ENCODE measurements at places on chromosomes 2 and 18. TPM values are rescaled to one million over a fixed set of nuclear protein-coding genes. Genes with fewer than 3 reads are reported as not detected.

GBX2 gene
- not detected for total RNA-seq

MGAT4A gene
- 63.8 TPM for total RNA-seq

ONECUT2 gene
- 0.03 TPM for total RNA-seq

DCDC2C gene
- total RNA-seq: not detected

- DNase-seq: no peak
Observed at GRCh38 chr2:212547716-212548454, 9.3 kb upstream of the ERBB4 start.

GRCh38 chr2:162072181-162072702, 1.8 kb downstream of the DPP4 start:
- no peak for DNase-seq

GRCh38 chr2:65530547-65531320, 98.3 kb upstream of the SPRED2 start:
- no peak for DNase-seq

GRCh38 chr2:71846669-71847291, 300.9 kb downstream of the CYP26B1 start:
- no peak for DNase-seq

DNA sequence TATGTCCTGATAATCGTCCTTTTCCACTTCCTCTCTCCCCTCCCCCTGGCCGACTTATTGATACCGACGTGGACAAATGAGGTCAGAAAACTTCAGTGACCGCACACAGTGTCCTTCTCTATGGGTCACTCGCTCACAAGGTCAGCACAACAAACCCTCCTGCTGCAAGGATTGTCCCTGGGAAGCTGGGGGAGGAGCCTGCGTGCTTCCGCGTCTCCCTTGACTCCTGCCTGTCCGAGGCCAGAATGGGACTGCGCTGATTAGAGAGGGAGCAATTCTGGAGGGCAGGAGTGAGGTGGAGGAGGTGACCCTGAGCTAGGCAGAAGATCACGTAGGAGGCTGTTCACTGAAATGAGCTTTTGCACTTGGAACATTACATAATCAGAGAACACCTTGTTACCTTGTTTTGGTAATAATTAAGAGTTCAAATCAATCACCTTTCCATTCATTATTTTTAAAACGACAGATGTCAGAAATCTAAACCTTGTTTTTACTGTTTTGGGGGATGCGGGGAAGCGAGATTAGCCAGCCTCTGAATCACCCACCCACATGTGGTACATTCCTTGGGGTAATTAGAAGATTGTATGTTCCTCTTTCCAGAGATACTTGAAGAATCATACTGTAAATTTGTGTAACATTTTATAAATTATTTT, 70.6 kb downstream of the CTAGE1 start:
- DNase-seq: no peak

- no peak for DNase-seq
Observed at GRCh38 chr2:213189001-213189899, 37.8 kb upstream of the IKZF2 start.

- DNase-seq: no peak
Observed at GRCh38 chr2:101815739-101816391, 118.4 kb downstream of the MAP4K4 start.

GRCh38 chr2:8368463-8368862, 313.4 kb upstream of the ID2 start:
- no peak for DNase-seq

DNA sequence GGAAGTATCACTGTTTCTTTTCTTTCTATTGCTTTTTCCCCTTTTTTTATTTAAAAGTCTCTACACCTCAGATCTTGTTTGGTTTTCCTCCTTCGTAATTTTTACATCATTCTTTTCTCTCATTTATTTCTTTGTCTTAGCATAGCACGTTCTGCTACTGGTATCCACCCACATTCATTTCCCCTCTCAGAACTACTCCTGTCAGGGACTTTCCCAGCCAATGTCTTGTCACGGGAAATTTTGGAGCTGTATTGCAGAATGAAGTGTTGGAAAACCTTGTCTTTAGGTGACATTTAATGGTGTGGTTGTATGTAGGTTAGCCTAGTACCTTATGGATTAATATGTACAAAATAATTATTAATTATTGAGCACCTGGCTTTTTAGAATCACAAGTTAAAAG, 34.0 kb downstream of the TTLL4 start:
- no peak for DNase-seq

DNA sequence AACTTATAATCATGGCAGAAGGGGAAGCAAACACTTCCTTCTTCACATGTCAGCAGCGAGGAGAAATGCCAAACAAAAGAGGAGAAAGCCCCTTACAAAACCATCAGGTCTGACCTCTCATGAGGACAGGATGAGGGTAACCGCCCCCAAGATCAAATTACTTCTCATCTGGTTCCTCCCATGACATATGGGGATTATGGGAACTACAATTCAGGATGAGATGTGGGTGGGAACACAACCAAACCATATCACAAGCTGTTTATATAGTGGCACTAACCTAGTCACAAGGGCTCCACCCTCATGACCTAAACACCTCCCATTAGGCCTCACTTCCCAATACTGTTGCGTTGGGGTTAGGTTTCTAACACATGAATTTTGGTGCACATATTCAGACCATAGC, 110.0 kb downstream of the OSBPL6 start:
- DNase-seq: no peak

DNA sequence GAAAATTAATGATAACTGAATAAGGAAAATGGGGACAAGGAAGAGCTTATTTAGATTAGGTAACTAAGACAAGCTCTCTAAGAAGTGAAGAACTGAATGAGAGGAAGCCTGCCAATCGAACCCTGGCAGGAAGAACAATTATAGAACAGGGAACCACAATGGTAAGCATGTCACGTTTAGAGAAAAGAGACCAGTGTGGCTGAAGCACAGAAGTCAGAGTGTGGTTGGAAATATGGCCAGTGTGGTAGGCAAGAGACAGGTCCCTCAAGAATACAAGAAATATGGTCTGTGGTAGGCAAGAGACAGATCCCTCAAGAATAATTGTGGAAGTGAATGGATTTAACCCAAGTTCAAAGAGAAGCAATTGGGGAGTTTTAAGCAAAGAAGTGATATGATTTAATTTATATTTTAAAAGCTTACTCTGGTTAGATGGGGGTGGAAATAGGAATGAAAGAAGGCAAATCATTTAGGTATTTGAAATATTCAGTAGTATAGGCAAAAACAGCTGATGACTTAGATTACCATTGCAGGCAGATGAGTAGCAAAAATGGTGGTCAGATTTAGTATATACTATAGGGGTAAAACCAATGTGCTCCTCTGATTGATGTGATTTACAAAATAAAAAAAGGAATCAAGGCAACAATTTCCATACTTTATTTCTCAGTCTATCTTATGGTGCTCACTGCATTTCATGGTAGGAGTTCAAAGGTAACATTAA, 38.8 kb upstream of the ERMN start:
- no peak for DNase-seq

DNA sequence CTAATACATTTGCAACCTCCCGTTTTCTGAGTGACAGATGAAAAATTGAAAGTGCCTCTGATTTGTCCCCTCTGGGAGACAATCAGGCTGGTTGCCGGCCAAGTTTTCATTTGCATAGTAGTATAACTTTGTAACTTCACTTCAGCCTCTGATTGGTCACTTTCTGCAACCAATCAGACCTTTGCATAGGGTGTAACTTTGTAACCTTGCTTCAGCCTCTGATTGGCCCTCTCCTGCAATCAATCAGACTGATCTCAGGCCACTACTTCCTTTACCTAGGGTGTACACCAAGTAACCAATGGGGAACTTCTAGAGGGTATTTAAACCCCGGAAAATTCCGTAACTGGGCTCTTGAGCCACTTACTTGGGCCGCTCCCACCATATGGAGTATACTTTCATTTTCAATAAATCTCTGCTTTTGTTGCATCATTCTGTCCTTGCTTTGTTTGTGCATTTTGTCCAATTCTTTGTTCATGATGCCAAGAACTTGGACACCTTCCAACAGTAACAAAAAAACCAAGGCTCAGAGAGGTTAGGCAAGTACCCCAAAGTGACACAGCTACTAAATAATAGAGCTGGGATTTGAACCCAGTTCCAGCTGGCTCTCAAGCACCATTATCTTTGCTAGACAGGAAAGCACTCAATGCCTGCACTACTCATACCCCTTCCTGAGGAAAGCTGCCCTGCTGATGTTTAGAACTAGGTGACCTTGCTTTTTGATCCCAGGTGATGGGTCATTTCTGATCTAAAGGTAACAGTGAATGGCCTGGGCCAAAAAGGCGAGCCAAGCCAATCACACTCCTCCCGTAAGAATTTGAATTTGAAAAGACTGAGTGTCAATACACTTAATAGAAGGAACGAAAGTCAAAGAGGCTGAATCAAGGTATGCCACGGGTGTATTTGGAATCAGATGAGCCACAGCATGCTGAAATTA, 10.9 kb upstream of the MYOM1 start:
- no peak for DNase-seq

- no peak for DNase-seq
Observed at GRCh38 chr2:7861910-7862702, 819.8 kb upstream of the ID2 start.

DNA sequence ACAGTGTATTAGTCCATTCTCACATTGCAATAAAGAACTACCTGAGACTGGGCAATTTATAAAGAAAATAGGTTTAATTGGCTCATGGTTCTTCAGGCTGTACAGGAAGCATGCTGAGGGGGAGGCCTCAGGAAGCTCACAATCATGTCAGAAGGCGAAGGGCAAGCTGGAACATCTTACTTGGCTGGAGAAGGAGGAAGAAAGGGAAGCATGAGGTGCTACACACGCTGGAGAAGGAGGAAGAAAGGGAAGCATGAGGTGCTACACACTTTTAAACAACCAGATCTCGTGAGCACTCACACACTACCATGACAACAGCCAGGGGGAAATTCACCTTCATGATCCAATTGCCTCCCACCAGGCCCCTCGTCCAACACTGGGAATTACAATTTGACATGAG, 95.3 kb upstream of the FAM110C start:
- no peak for DNase-seq

DNA sequence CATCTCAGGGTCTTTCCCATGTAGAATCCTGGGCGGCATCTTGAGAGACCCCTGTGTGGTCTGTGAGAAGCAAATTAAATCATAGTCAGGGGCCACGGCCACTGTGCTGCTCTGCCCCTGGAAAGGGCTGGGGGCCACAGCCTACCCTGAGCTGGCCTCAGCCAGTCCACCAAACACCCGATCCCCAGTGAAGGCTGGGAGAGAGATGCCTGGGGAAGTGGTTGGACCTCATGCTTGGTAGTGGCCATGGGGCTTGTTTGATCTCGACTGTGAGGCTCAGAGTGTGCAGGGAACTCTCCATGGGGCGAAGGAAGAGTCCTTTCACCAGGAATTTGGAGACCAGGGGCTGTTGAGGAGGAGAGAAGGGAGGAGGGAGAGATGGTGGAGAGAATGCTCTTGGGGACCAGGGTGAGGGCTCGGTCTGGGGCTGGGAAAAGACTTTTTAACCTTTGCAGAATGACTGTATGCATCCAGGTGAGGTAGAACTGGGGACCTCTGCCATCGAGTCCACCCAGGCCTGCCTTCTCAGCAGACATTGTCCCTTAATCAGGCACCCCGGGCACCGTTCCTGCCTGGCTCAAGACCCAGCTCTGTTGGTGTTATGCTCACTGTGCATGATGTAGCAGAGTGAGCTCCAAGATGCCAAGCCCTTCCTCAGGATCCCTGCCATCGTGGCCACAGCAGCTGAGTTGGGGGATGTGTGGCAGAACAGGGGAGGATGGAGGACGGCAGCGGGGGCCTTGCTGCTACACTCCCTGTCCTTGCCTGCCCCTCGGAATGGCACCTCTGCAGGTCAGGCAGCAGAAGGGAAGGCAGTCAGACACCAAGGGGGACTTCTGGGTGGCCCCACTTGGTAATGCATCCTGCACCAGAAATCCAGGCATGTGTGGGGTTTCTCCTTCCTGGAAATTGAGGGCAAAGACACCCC, 249.9 kb downstream of the DYSF start:
- DNase-seq: no peak

DNA sequence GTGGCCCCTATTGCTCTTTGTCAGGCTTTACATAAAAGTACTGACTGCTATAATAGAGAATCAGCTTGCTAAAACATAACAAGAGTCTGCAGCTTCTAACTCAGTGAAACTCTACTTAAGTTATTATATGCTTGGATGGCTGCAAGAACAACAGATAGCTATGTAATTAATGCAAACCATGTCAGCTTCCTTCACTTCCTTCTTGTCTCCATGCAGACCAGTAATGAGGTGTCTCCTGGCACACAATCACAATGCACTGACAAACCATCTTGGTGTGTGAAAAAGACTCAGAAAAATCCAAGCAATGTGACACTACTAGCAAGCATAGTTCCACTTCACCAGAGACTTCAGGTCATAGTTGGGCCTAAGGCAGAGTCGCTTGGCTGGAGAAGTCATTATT, 2068.9 kb upstream of the PIK3C3 start:
- no peak for DNase-seq

DNA sequence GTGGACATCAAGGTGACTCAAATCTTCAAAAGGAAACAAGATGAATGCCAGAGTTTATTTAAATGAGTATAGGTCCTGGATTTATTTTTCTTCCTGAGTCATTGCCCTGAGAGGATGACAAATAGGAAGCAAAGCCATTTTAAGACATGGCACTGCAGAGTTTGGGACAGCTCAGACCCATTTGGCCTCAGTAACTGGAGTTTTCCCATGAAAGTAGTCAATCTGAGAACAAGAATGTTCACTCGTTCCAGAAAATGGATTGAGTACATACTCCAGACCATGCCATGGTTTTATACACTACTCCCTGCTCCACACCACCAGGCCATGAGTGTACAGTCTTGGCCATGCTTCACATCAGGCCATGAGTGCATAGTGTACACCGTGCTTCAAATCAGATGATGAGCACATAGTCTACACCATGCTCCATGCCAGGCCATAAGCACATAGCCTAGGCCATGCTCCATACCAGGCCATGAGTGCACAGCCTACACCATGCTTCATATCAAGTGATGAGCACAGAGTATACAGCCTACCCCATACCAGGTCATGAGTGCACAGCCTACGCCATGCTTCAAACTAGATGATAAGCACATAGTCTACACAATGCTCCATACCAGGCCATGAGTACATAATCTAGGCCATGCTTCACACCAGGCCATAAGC, 202.4 kb downstream of the FBXO15 start:
- peak; percentile 8 for DNase-seq

DNA sequence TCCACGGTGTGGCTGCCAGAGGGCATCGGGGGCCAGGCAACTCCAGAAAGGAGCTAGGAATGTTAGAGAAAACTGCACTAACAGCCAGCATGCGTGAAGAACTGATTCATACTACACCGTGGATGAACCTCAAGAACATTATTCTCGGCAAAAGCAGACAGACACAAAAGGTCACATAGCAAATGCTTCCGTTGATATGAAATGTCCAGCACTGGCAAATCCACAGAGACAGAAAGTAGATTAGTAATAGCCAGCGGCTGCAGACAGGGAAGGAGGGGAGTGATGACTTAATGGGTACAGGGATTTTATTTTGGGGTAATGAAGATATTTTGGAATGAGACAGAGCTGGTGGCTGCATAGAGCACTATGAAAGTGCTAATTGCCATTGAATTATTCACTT, 37.4 kb downstream of the SCTR start:
- no peak for DNase-seq

Measured in ureter (tissue), 1 donor.